T-helper 2 cell (primary cell): ENCODE measurements at places on chromosomes 16 and 17.

DNA sequence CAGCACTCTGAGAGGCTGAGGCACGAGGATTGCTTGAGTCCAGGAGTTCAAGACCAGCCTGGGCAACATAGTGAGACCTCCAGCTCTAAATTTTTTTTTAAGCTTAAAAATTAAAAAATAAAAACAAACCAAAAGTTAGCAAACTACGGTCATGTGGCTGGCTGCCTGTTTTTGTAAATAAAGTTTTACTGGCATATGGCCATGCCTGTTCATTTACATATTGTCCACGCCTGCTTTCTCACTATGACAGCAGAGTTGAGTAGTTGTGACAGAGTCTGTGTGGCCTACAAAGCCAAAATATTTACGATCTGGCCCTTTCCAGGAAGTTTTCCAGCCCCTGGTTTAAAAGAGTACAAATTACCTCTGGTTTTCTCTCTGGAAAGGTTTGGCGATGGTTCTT is 3.3 kb downstream of the SLX4 start:
- DNase-seq: no peak

GRCh38 chr17:33725675-33726271 is 432.7 kb upstream of the ASIC2 start:
- DNase-seq: no peak

DNA sequence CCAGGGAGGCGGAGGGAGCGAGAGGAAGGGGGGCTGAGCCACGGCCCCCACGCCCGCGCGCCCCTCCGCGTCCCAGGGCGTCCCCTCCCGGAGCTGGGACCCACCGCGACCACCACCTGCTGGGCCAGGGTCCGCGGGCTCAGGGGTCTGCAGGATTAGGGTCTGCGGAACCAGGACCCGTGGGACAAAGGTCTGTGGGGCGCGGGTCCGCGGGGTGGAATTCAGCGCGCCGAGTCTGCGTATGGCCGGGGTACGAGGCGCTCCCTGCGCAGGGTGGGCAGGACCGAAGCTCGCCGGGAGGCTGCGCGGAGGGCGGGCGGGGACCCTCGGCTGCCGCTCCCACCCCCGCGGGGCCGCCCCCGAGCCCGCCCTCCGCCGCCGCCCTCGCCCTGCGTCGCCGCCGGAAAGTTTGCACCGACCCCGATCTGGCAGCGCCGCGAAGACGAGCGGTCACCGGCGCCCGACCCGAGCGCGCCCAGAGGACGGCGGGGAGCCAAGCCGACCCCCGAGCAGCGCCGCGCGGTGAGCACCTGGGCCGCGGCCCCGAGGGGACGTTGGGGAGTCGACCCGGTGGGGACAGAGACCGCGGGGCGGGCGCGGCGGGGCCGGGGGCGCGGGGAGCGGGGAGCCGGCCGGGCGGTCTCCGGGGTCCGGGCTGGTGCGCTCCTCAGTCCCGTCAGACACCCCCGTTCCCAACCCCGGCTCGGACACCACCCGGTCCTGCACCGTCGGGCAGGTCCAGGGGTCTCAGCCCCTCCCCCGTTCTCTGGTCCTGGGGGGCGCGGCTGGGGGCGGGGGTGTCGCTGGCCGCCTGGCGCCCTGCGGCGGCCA is at the start of gene GCGR:
Gene GCGR, plus strand, starts transcription at position 423 of the 831 bp plus-strand sequence. CDS start 4,869 bp downstream, outside the sequence.
- no peak for DNase-seq

DNA sequence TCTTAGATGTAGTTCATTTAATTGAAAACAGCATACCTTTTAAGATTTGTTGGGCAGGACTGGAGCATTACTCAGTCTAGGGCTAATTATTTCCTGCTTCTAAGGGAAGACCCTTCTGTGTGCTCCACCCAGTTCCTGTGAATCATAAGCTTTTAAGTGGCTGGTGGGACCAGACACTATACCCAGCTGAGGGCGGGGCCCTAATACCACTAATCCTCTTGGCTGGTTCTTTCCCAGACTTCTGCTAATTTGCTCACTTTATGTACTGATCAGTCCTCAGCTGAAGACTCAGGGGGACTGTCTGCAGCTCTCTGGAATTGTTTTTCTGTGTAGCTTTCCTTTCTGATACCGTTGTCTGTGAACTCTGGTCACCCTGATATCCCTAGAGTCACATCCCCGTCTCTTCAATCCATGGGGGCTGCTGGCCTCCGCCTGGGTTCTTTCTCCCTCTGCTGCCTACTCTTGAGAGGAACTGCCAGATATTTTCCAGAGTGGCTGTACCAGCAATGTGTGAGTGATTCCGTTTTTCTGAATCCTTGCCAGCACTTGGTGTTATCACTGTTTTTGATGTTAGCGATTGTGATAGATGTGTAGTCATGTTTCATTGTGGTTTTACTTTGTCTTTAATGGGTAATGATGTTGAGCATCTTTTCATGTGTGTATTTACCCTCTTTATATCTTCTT is 35.1 kb downstream of the MFSD11 start:
- DNase-seq: peak; percentile 12

DNA sequence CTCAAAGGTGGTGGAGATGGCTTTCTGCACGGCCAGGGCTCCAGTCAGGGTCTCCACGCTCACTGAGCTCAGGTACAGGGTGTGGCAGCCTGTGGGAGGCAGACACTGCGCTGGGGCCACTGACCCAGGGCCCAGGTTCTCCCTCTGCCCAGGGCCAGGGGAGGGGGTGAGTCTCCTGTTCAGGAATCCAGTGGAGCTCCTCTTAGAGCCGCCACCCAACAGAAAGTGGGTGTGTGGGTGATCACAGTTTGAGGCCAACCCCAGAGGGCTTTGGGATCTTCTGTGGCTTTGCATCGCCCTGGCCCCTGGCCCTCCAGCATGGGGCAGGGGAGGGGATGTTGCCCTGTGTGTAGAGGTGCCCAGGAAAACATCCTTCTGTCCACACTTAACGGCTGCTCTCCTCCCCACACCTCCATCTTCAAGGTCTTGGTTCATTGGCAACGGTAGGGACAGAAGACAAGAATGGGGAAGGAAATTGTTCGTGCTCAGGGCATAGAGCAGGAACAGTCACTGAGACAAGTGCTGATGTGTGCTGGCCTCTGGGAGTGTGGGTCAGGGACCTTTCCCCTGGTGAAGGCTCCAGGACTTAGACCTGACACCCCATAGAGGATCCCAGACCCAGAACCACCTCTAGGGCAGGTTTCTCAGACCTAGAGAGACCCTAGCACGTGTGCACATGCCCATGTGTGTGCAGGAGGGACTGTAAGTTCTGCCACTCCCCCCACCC is 21.5 kb downstream of the TNS4 start:
- no peak for DNase-seq

DNA sequence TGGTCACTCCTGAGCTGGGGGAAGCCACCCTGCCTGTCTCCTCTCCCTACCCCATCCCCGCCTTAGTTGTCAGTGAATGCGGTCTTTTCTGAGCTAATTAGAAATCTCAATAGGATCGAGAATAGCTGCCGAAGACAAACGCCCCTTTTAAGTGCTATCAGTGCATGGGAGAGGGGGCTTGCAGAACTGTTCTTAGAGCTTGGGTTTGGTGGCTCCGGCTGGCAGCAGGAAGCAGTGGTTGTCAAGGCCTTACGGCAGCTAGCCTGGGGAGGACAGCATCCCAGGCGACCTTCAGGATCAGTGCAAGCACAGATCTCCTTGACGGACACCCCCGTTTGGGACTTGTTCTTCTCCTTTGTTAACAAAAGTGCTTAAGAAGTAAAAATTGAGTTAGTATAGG is 195.1 kb downstream of the CCDC182 start:
- no peak for DNase-seq

- DNase-seq: no peak
Measured at GRCh38 chr17:47301161-47301560, 22.6 kb upstream of the EFCAB13 start.

DNA sequence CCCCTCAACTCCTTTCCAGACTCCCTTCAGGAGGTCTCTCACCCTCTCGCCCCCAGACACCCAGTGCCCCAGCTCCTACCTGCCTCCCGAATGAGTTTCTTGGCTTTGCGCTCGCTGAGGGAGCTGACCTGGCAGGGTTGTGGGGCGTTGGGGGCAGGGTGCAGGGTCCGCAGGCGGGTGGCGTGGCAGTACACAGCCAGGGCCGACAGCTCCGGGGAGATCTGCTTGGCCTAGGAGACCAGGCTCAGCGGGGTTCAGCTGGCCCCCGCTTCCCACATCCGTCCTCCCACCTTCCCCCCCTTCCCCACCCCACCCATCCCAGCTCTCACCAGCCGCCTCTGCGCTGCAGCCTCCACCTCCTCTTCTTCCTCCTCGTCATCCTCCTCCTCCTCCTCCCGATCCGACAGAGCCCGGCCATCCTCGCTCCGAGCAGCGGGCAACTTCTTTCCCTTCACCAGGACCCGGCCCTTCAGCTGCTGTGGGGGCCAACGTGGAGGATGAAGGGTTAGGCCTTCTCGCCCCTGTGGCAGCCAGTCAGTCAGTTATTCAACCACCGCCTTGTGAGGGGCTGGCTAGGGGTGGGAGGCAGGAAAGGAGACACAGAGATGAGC is 17.2 kb downstream of the PLCD3 start:
- DNase-seq: no peak

GRCh38 chr16:6836766-6837165 is 495.9 kb upstream of the RBFOX1 start:
- DNase-seq: no peak

GRCh38 chr17:42096360-42097111 is 1.7 kb downstream of the ZNF385C start:
- DNase-seq: no peak

GRCh38 chr17:83186751-83187421 is 107.5 kb downstream of the METRNL start:
- DNase-seq: no peak

DNA sequence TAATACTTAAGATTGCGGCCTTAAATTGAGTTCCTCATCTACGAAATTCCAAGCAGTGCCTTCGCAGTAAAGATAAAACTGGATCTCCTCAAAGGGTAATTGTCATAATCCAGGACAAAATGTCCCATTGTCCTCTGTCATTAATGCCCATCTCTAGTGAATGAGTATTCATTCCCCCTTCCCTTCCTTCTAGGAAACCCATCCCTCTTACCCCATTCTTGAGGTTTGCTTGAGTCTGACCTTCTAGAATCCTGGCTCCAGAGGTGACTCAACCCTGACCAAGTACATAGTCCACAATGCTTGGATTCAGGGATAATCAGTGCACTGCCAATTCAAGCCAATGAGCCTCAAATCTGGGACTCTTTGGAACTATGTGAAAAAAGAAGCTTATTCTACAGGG is 47.0 kb upstream of the MAF start:
- no peak for DNase-seq

DNA sequence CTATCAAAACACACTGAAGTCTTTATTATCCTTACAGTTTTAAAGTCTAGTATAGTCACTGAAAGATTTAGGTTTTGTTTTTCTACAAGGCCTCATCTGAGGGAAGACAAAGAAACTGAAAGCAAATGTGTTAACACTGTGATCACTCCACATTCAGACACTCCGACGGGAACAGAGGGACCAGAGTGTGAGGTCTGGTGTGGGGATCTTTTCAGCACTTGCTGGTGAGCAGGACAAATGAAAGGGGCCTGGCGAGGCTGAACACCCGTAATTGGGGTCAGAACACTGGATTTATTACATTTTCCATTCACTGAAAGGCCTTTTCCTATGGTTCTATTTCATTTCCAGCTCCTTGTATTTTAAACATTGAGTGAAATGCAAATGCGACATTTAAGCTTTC is 910.5 kb downstream of the CDH11 start:
- DNase-seq: no peak

DNA sequence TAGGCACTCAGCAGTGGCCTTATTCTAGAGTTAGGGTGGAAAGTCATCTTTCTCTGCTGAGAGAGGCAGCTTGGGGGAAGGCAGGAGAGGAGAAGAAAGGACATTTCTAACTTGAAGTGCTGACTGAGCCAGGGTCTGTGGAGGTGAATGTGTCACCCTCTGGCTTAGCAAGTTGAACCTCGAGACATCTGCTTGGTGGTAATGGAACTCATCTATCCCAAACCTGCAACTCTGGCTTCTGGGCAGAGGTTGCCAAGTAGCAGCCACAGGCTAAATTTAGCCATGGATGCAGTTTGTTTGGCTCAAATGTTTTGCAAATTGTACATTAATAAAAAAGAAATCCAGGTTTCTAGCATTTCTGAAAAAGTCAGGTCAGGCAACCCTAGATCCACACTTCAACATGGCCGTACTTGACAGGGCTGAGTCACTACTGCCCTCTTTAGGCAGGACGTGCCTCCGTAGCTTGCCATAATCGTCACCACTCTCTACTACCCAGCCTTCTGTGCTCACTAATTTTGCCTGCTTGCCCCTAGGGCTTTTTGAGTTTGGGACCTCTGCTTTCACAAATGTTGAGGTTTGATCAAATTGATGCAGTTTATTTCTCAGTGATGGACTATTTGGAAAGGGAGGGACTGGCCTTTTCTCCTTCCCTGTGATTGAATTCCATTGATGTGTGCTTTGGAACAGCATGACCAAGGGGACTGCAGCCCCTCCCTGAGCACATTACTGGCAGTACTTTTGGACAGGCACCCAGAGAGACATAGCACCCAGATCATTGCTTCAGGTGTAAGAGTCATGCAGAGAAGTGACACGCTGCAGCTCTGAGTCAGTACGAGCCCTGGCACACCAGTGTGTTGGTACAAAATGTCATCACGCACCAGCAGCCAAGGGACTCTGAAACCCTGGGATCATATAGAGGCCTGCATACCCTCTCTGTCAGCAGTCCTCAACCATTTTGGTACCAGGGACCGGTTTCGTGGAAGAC is 5.2 kb downstream of the CDH13 start:
- no peak for DNase-seq

DNA sequence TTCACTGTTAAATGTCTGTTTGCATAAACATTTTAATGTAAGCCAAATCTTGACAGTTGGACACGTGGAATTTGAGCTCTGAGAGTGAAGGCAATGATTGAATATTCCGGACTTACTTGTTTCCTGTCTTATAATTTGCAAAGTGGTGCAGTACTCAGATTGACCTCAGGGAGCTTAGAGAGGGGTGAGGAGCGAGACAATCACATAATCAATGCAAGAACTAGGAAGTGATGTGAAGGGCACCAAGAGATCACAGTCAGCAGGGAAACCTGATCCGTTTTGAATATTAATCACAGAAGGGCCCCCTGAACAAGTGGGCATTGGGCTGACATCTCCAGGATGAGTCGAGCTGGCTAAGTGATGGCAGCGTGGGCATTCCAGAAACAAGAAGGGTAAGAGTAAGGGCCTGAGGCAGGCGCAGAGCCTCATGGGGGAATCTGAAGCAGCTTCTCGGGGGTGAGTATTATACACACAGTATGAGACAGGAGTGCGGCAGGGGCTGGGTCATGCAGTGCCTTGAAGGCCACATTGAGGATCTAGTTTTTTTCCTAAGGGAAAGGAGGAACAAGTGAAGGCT is 26.1 kb downstream of the TEX2 start:
- DNase-seq: no peak

GRCh38 chr16:81427219-81427618 is 17.4 kb upstream of the CMIP start:
- no peak for DNase-seq

DNA sequence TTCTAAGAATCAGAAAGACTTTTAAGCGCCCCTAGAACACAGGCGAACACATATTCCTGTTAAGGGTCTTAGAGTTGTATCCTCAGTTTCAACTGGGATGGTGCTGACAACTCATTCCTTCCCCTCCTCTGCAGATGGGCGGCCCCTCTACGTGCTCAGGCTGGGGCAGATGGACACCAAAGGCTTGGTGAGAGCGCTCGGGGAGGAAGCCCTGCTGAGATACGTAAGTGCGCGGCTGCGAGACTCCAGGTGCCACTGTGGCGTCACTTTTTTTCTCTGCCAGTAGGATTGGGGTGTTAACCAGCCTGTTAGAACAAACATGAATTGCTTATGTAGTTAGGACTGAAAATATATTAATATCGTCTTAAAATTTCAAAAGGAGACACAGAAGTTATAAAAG is 62.7 kb downstream of the SEC14L1 start:
- no peak for DNase-seq
